ENCODE measurements at places on chromosomes 6 and 20. TPM values are rescaled to one million over a fixed set of nuclear protein-coding genes. Genes with fewer than 3 reads are reported as not detected.
A peak's percentile ranks its signal among the peaks of the same experiment; 100 is the strongest.

DNA sequence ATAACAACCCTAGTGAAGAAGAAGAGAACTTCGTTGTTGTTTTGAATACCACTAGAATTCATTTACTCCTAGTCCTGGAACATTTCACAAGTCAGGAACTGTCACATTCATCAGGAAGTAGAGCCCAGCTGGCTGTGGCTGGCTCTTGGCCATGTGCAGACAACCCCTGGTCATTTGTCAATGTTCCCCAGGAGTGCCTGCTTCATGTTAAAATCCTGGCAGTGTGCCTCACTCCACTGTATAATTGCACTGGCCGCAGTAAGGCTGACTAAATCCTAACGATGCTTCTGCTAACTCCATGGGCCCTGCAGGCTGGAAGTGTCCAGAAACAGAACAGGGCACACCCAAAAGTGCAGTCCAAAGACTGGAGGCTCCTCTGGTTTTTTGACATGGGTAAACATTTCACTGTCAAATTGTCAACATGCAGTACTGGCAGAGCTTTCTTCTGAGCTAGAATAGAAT, 41.5 kb upstream of the ADGRF1 start:
- DNase-seq: peak; percentile 94

The FOXA2 gene
- not detected for total RNA-seq

The CTCFL gene
- total RNA-seq: not detected

DNA sequence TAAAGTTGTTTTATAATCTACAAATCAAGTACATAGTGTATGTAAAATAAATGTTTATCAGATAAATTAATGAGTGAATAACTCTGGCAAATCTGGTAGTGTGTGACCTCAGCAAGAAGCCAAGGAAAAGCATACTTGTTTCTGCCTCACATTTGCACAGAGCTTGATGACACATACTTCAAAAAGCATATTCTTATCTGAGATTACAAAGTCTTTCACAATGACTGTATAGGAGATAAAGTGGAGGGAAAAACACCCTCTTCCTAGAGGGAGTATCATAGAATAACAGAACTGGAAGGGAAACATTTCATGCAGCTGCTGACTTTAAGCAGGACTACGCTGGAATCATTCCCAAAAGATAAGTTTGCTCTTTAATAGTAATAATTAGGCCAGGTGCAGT, 28.1 kb upstream of the AKAP7 start:
- peak; percentile 84 for DNase-seq

The RNF217 gene
- total RNA-seq: 12.0 TPM

The LAMA4 gene
- 85.6 TPM for total RNA-seq

All from M059J (cell line).